H4 (cell line): ENCODE measurements at places on chromosomes 12 and 14.
A peak's percentile ranks its signal among the peaks of the same experiment; 100 is the strongest.

GRCh38 chr14:70086685-70087379 lies 101.9 kb downstream of the SLC8A3 start:
- peak; percentile 30 for DNase-seq

- DNase-seq, result no peak
These were observed 14.1 kb downstream of the FGD4 start for GRCh38 chr12:32413412-32413811.

DNA sequence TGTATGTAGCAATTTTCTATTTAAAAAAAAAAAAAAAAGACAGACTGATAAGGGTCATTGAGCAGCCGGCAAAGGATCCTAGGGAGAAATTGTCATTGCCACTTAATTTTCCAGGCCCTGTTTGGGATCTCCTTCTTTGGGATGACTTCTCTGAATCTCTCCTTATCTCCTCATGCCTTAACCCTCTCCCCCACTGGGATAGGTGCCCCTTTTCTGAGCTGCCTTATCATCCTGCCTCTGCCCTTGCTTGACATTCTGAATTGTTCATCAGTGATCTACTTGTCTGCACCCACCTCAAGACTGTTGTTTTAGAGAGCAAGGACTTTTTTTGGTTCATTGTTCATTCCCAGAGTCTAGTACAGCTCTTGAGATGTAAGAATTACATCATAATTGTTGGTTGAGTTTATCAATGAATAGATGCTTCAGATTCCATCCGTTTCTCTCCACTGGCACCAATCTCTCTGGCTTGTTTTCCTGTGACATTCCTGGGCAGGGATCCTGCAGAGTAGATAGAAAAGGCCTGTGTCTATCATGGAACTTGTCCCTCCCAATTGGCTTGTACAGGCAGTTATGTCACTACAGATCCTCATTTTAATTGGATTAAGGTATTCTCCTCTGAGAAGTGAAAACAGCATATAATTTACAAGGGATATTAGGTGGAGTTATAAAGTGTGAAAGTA lies 42.6 kb downstream of the SOCS2 start:
- no peak for DNase-seq

GRCh38 chr12:47801170-47801903 lies 18.4 kb downstream of the HDAC7 start:
- DNase-seq, result no peak

DNA sequence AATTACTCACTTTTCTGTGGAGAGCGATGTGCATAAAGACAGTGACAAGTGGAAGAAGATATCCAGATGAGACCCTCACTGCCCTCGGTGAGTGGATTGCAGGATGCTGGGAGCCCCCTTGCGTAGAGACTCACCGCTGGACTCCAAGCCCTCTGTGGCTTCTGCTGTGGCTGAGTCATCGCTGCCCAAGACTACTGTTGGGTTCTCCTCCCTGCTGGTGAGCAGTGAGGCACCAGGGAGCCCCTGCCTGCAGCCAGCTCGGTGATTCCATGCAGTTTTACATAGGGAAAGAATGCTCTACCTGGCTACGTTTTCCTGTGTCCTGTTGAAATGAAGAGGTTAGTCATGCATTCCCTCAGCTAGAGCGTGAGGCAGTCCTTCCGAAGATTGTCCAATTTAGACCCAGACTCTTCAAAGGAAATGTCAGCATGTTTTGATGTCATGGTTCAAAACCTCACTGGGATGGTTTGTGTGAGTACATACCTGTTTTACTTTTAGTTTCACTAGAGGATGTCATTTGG lies 28.2 kb downstream of the TRAF3 start:
- peak; percentile 47 for DNase-seq

- DNase-seq, result no peak
These were observed at the start of gene SRRM4 for GRCh38 chr12:118981285-118982211. Gene SRRM4, plus strand, starts transcription at chr12:118981541. Its CDS starts 342 bp downstream, at chr12:118981883.

DNA sequence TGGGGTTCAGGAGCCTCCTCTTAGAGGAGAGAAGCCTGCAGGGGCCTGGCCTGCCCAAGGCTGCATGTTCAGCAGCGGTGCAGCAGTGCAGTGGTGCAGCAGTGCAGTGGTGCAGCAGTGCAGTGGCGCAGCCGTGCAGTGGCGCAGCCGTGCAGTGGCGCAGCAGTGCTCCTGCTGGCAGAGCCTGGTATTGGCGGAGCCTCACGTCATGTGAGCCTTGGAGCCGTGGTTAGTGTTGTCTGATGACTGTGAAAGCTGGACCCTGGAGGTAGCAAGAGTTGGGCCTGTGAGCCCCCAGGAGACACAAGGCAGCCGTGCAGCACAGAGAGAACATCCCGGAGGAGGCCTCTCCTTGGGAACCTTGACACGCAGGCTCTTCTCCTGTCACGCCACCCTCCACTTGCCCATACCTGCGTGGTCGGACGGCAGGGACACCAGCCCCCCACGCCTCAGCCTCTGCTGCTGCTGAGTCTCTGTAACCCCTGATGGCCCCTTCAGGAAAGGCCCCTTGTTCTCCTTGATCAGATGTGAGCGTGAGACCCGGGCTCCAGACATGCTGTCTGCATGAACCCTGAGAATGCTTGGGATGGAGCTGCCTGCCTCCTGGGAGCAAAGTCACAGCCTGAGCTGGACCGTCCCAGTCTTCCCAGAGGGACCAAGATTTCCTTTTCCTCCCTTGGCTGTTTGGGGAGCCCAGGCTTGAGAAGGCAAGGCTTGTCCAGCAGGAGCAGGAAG lies 193.7 kb downstream of the KIF26A start:
- DNase-seq, result no peak

- no peak for DNase-seq
These were observed 427.5 kb downstream of the SNAPC1 start for GRCh38 chr14:62189698-62190097.

GRCh38 chr14:20455355-20456300 lies 602 bp downstream of the APEX1 start:
- DNase-seq, result no peak

DNA sequence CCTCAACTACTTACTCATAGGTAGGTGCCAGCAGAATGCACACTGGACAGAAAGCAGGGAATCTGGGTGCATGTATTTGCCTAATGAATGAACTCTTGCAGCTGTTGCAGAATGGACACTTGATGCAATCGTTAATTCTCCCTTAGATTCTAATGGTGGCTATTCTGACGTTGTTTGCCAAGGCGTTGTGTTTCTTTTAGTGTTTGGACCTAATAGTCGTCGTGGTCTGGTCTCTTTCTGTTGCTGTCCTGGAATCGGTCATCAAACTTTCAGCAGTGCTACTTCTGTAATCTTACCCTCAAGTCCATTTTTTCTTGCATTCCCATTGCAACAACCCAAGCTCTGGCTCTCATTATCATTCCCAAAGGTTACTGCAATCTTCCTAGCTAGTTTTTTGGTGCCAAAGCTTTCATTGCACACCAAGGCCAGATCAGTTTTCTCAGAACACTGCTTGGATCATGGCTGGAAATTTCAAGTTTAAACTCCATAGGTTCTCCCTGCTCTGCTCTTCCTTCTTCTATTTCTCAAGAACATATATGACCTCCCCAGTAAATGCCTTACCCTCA lies 31.3 kb downstream of the BMP4 start:
- DNase-seq, result peak; percentile 11

DNA sequence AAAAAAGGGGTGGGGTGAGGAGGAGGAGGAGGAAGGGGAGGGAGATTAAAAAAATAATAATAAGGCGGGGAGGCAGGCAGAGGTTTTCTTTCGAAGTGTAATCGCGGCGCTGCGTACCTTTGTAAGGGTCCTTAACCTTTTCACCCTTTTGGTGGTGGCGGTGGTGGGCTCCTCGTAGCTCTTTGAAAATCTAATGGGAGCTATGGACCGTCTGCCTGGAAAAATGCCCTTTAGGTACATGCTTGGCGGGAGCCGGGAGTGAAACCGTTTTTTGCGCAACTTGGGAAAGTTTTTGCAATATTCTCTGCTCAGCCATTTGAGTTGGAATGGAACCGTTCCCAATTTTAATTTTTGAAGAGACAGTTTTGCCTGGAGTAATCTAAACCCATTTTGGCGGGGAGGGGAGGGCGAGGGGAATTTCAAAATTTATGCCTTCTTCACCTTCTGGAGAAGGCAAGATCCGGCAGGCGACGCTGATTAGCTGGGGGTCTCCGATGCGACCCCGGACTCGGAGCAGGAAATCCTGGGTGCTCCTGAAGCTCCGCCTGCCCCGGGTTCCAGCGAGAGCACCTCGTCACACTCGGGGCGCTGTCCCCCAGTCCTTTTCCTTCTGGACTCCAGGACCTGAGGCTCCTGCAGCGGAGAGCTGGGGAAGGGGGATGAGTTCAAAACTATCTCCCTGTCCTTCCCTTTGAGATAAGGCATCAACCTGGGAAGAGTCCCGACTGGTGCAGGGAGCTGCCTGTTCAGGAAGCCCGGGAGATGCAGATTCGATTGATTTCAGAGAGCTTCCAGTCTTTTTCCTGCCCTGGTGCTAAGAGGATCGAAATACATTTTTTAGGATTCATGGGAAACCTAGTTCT lies 74.6 kb upstream of the TBX5 start:
- DNase-seq, result no peak

GRCh38 chr14:77642407-77642806 lies 26.0 kb upstream of the SPTLC2 start:
- DNase-seq, result no peak

GRCh38 chr12:112713471-112713870 lies 78.1 kb upstream of the RPH3A start:
- no peak for DNase-seq

DNA sequence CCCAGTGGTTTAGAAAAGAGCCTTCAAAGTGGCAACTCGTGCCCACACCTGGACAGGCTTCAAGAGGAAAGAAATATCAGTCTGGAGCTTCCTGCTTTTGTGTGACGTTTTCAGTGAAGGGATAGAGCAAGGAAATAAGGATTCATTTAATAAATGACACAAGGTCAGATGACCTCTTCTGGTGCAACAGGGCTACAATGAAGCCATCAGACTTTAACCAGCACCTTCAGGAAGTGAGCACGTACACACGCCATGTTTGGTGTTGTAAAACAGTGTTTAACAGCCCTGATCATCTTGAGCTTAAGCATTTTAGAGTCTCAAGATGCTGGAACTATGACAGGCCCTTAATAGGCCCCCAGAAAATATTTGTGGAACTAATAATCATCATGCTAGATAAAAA lies 59.1 kb downstream of the CCDC60 start:
- DNase-seq, result no peak

- no peak for DNase-seq
These were observed 232.1 kb downstream of the FOXN3 start for GRCh38 chr14:89184952-89185351.

- DNase-seq, result no peak
These were observed 228.9 kb downstream of the ANO2 start for GRCh38 chr12:5716201-5716600.

DNA sequence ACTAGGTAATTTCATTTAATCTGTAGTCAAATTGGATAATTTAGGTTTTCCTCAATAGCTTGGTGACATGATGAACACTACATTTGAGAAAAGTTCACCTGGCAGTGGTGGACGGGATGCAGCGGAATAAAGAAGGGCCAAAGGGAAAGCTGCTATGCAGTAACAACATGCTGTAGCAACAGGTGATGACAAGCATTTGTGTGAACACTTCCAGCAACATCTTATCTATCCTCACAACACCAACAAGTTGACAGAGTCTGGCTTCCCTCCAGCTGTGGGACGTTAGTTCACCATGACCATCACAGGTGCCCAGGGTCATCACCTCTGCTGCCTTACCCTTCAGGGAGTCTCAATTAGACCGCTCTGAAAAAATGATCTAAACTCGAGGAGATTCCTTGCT lies 8.3 kb downstream of the DBX2 start:
- DNase-seq, result no peak

GRCh38 chr14:83147006-83147405 lies 1613.4 kb upstream of the SEL1L start:
- no peak for DNase-seq

- DNase-seq, result no peak
These were observed 109.0 kb downstream of the GPATCH2L start for GRCh38 chr14:76260749-76261148.

GRCh38 chr12:50606675-50607375 lies 102.0 kb downstream of the DIP2B start:
- DNase-seq, result no peak

GRCh38 chr12:72330301-72330700 lies 58.1 kb downstream of the TRHDE start:
- DNase-seq, result no peak

- DNase-seq, result no peak
These were observed 22.2 kb downstream of the TMEM117 start for GRCh38 chr12:43858096-43858495.

- no peak for DNase-seq
These were observed 172.0 kb downstream of the SLC6A15 start for GRCh38 chr12:84740602-84741001.

DNA sequence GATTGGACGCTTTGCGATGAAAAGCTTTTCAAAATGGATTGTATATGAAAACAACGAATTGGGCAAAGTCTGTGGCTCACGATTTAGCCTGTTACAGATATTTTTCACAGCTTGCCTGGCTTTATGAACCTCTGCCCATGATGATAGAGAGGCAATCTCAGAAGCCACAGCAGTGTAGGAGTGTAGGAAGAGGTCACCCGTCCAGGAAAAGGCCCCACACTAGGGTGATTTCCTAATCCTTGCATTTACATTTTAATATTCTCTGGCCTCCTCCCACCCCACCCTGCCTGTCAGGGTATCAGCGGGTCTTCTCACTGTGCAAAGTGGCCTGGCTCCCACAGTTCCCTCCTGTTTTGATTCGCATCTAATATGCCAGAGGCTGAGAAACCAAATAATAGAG lies 81.8 kb upstream of the FOXN3 start:
- no peak for DNase-seq

GRCh38 chr14:28012629-28013415 lies 753.8 kb upstream of the FOXG1 start:
- DNase-seq, result peak; percentile 43

DNA sequence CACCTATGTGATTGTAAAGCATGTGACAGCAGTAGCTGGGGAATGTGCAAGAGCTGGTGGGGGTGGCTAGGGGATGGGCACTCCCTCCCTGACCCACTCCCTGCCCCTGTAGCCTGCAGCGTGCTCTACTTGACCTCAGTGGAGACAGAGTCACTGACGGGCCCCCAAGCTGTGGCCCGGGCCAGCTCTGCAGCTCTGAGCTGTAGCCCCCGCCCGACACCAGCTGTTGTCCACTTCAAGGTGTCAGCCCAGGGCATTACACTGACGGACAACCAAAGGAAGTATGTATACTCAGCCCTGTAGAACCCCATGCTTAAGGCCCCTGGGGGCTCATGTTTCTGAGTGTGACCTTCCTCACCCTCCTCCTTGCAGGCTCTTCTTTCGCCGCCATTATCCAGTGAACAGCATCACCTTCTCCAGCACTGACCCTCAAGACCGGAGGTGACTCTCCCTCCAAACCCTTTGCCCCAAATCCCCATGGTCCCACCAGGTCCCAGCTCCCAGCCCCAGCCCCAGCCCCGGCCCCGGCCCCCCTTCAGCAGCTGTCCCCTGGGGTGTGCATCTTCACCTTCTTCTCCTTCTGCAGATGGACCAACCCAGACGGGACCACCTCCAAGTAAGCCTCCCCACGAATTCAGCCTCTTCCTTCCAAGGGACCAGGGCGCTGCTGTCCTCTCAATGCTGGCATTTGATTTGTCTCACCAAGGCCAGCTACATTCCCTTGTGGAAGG lies 13.3 kb downstream of the TNS2 start:
- no peak for DNase-seq

DNA sequence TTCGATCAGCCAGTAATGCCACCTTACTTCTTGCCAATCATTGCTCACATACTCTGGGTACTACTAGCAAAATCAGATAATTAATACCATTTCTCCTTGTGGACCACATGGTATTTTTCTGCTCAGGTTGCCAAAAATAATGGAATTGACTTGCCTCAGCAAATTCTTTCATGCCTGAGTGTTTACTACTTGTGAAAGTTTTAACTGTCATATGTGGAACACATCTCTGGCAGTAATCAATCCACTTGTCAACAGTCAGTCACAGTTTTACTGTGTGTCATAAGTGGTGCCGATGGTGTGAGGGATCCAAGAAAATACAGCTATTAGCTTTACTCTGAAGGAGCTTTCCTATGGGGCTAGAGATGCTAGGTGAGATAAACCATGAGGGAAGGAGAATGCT lies 55.3 kb upstream of the ATF1 start:
- no peak for DNase-seq
